ENCODE measurements at places on chromosomes 11 and 22.
A peak's percentile ranks its signal among the peaks of the same experiment; 100 is the strongest.

- DNase-seq = no peak
Measured at GRCh38 chr11:88324562-88325345, 12.8 kb downstream of the CTSC start.

DNA sequence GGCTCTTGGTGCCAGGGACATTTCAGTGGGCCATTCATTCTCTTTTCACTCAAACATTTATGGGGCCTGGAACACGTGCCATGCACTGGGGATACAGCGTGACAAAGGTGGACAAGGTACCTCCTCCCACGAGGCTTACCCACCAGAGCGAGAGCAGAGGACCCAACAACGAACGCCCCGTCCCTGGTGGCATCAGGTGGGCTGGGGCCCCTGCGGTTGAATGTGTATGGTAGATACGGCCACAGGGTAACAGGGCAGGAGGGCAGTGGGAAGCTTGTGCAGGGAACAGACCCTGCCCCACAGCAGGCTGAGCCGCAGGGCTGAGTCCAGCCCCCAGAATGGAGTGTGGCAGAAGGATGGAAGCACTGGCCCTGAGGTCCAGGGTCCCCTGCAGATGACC is 81.1 kb downstream of the LRRC32 start:
- no peak for DNase-seq

DNA sequence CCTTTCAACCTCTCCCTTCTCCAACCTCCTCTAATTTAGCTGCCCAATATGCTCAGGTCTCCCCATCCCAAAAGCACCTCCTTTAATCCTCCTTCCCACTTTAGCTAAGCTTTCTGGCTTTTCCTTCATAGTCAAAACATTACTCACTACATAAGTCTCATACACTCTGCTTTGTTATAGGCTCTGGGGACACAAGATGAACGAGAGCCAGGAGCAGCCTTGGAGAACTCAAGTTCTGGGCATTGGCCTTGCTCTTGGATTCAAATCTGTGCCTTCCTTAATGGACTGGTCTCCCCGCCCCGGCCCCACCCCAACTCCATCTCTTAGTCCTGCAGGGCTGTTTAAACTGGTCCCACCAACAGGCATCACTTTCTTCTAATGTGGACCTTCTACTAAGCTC is 11.4 kb upstream of the HPX start:
- DNase-seq = no peak

DNA sequence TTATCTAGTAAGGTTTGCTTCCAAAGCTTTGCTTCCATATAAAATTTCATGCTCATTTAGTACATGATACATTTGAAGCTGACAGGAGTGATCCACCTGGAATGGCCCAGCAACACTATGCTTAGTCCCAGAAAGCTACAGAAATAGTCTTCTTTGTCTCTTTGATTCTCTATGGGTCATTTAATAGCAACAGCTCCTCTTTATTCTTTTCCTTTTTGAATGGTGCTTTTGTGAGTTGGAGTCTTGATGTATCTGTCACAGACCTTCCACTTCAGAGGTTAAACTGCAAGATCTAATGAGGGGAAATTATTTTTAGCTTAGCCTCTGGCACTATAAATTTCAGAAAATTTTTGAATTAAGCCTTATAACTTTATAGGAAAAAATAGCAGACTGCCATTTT is 509.5 kb downstream of the KCNA4 start:
- DNase-seq = no peak

GRCh38 chr22:41531715-41532477 is 12.4 kb downstream of the POLR3H start:
- DNase-seq = no peak

DNA sequence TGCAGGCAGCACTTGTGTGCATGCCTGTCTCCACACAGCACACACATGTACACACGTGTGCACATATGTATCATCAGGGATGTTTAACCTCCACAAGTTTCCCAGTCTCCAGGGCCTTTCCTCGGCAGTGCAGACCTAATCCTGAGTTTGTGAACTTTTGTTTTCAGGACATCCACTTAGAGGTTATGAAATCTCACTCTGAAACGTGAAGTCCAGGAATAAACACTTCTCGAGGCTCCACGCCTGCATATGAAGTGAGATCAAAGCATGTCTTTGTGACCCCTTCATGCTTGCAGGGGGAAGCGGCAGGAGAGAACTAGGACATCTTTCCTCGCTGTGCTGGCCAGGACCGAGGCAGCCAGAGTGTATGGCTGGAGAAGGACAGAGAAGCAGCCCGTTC is 3.1 kb downstream of the SHISAL1 start:
- no peak for DNase-seq

- no peak for DNase-seq
Measured at GRCh38 chr11:102676084-102676483, 29.5 kb downstream of the MMP27 start.

DNA sequence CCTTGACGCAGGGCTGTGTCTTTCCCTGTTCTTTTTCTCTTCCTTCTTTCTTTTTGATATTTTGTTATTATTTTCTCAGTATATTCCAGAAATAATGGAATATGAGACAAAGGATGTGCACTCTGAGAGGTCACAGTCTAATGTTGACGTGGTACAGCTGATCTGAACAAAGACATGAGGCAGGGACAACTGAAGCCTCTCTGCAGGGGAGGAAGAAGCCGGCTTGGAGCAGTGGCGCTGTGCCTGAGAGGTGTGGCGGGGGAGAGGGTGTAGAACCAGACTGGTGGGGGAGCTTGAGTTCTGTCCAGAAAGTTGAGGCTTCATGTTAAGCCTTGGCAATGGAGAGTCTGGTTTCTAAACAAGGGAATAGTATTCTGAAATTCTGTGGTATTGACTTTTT is 34.7 kb downstream of the ADAMTS15 start:
- no peak for DNase-seq

- DNase-seq = no peak
Measured at GRCh38 chr11:13008061-13008435, 1.1 kb upstream of the RASSF10 start.

DNA sequence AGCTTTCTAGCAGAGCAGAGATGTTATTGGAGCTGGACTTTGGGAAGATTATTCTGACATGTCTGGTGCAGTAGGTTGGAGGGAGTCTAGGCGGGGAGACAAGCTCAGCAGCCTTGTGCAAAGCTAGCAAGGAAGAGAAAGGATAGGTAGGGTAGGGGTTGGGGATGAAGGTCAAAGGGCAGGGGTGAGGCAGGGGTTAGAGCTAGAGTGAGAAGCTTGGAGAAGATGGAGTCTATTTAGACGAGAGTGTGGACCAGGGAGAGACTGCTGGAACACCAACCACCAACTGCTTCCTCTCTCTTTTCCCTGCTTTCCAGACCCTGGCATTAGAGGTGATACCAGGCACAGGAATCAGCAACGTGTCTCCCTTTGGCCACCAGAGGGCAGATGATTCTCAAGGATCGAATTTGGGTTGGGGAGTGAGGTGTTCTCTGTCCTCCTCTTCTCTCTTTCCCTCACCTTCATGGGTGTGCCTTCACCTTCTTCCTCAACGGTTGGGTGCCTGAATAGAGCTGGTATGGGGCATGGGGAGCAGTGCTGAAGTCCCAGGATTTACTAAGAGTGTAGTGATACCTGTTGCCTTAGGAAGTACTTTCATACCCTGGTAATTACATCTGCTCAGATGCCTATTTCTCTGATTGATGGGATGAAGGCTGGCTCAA is 1.8 kb upstream of the MARK2 start:
- peak; percentile 77 for DNase-seq

DNA sequence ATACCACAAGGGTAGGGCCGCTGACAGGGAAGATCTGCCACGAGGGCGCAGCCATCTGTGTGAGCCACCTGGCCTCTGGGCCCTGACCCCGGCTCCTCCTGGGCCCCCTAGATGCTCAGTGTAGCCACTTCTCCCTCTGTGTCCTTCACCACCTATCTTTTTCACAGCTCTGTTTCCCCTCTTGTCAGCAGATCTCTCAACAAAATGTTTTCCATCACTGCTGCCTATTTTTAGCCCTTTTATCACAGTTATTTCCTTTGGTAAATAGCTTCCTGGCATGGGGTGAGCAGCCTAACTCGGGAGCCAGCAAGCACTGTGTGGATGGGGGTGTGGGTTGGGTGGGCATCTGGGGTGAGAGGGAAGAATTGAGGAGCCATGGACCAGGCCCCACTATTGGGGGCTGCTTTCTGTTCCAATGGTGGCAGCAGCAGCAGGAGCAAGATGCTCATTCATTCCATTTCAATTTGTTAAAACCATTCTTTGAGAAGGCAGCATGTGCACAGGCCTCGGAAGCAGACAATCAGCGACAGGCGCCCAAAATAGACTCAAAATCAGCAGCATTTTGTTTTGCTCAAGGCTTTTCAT is 135.2 kb upstream of the NAV2 start:
- DNase-seq = no peak

- DNase-seq = no peak
Measured at GRCh38 chr11:41116970-41117369, 342.5 kb downstream of the LRRC4C start.

Data from CD4-positive, alpha-beta memory T cell (primary cell).